Kidney capillary endothelial cell (primary cell): ENCODE measurements at places on chromosomes 5 and 9.

GRCh38 chr5:84327591-84327990 lies 57.1 kb downstream of the EDIL3 start:
- no peak for DNase-seq

DNA sequence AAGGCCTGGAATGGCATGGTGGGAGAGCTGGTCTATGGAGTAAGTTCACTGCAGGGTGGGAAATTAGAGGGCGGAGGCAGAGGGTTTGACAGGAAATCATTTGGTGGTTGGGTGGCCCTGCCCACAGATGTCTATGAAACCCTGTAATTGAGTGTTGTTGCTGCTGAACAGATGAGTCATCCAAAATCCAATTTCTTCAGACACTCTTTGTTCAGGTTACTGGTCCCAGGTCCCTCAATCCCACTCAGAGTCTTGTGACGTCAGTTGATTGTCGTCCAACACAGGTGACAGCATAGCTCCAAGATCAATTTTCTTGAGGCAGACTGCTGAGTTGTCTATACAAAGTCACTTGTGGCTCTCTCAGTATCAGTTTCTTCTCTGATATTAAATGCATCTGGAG lies 208.6 kb downstream of the GRIA1 start:
- no peak for DNase-seq

GRCh38 chr9:136576269-136576626 lies 30.4 kb upstream of the NOTCH1 start:
- no peak for DNase-seq

- no peak for DNase-seq
These were observed 92.8 kb downstream of the SNCAIP start for GRCh38 chr5:122404653-122405362.

GRCh38 chr9:114621975-114622609 lies 11.0 kb downstream of the TMEM268 start:
- DNase-seq = peak; percentile 37

- no peak for DNase-seq
These were observed 6.1 kb downstream of the NPR2 start for GRCh38 chr9:35797311-35798109.

GRCh38 chr9:5897851-5898250 lies 7.2 kb downstream of the MLANA start:
- no peak for DNase-seq

DNA sequence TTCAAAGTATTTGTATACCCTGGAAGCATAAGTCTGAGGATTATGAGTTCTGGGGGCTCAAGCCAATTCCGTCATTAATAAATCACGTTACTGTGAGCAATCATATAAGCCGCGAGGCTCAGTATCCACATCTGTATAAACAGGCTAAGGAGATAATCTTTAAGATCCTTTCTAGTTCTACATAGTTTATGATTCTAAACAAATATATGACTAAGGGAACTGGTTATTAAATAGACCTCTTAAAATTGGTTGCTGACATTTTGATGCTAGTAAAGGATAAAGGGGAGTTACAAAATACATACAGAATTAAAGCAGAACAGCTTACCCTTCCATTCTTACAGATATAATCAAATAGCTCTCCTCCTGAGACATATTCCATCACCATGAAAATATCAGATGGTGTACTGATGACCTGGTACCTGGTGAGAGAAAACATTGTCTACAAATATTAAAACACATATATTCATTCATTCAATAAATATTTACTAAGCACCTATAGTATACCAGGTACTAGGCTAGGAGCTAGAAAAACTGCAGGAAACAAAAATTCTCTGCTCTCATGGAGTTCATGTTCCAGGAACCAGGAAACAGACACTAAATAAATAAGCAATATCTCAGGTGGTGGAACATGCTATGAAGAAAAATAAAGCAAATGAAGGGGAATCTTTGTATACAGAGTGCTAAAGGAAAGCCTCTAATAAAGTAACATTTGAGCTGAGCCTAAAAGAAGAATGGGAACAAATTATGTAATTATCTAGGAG lies 19.5 kb upstream of the TTC33 start:
- DNase-seq = no peak

GRCh38 chr5:8701251-8701650 lies 832.3 kb downstream of the MTRR start:
- DNase-seq = no peak
